Ecto neural progenitor cell (in vitro differentiated cells): ENCODE measurements at places on chromosomes 16 and 17.

GRCh38 chr17:28698253-28698941 lies 13.3 kb downstream of the PROCA1 start:
- DNase-seq, result no peak

DNA sequence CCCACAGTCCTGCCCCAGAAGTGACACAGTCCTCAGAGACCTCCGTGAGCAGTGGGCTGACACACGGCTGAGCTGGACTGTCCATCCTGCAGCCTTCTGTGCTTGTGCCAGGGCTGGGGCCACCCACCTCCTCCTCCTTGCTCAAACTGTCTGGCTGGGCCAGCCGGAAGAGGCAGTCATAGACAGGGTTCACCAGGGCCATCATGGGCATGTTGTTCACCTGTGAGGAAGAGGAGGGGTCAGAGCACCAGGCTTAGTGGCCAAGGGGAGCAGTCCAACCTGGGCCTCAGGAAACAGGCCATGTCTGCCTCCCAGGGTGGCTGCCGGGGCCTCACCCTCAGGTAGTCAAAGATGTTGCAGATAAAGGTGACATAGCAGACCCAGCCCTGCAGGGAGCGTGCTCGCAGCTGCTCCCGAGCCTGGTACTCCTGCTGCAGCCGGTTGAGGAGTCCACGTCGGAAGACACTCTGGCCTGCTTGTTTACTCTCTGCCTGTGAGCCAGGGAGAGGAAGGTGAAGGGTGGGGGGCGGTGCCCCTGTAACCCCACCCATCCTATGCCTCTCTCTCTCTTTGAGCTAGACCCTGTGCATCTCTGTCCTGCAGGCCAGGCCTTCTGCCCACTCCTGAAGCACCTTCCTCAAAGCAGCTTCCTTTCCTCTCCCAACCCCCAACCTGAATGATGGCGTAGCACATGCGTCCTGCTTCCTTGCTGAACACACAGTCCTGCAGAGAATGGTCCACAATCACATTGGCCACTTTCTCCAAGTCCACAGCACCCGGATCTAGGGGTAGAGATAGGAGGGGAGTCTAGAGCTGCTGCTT lies 3.4 kb downstream of the MIF4GD start:
- peak; percentile 70 for DNase-seq

GRCh38 chr17:1043601-1044251 lies 46.8 kb downstream of the TIMM22 start:
- peak; percentile 81 for DNase-seq

- DNase-seq, result no peak
These were observed 67.9 kb downstream of the PCTP start for GRCh38 chr17:55818451-55819375.

DNA sequence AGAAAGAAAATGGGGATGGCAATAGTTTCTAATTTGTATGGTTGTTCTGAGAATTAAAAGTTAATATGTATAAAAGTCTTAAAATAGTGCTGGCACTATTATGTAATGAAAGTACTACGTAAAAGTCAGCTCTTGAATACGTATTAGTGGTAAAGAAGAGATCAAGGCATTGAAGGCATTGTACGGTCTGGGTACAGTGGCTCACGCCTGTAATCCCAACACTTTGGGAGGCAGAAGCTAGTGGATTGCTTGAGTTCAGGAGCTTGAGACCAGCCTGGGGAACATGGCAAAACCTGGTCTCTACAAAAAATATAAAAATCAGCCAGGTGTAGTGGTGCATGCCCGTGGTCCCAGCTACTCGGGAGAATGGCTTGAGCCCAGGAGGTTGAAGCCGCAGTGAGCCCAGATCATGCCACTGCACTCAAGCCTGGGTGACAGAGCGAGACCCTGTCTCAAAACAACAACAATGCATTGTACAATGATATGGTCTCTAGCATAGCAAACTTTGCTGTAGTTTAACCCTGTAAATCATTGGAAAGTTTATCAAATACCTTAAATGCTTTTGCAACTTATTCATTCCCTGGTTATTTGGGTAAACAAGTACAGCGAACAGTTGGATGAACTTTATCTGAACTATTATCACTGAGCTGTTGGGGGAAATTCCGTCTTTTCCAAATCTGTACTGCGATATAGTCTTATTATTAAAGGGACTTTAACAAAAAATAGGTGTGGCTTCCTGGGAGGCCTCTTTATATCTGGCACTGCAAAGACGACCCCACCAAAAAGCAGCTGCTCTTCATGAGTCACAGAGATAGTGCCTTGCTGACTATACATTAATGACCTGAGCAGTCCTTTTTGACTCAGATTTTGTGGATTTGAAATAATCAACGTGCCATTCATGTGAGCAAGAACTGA lies 73.6 kb downstream of the GPRC5B start:
- DNase-seq, result no peak

- DNase-seq, result peak; percentile 82
These were observed 5.3 kb upstream of the HS3ST6 start for GRCh38 chr16:1923299-1924034.

GRCh38 chr17:32451879-32452278 lies 7.6 kb downstream of the PSMD11 start:
- DNase-seq, result no peak

- DNase-seq, result no peak
These were observed 46.1 kb downstream of the ABCA8 start for GRCh38 chr17:68909066-68909465.

DNA sequence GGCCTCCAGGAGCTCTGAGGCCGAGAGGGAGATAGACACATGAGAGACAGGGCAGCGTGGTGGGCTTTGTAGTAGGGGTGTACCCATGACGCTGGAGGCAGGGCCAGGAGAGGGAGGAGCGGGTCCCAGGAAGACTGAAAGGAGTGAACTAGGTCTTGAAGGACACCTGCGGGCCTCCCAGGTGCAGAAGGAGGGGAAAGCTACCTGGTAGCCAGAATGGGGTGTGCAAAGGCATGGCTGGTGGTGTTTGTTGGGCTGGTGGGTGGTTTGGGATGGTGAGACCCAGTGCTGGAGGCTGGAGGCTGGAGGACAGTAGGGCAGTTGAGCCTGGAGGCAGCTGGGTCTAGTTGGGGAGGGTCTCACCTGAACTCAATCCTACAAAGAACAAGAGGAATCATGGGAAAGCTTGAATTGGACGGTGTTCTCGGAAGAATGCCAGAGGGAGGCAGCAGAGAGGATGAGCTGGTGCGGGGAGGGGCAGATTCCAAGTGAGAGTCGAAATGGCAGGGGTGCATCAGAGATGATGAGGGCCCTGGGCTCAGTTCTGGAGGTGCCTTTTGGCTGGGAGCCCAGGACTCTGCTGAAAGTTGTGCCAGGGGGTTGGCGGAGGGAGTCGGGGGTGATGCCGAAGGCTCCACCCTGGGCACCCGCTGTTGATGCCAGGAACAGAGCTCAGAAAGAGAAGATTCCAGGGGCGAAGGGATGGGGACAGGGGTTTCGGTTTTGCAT lies 21.2 kb downstream of the C1QTNF1 start:
- DNase-seq, result no peak

DNA sequence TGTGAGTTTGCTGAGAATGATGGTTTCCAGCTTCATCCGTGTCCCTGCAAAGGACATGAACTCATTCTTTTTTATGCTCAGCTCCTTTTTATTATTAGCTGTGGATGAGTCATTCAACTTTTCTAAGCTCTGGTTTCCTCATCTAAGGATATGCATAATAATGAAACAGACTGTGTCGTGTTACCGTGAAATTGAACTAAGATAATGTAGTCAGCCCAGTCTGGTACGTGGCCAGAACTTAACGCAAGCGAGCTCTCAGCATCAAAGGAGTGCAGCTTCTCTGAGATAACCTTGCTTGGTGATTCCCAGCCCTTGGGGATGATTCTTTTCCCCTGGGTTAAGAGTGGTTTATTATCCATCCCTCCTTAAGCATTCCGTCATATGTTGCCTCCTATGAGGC lies 454.3 kb upstream of the EEF2KMT start:
- DNase-seq, result no peak

GRCh38 chr17:70314096-70314495 lies 144.8 kb downstream of the KCNJ2 start:
- no peak for DNase-seq

DNA sequence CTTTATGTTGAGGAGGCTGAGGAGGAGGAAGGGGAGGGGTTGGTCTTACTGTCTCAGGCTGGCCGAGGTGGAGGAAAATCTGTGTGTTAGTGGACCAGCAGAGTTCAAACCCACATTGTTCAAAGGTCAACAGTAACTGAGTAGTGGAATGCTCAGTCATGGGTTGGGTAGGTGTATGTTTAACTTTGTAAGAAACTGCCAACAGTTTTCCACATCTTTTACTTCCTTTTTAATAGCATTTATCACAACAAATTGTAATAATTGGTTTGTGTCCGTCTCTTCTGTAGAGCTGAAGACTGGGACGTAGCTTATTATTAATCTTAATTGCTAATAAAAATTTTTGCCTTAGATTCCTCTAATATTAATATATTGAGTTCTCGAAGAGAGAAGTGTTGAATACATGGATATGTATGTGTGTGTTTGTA lies 5.3 kb downstream of the ATP6V0A1 start:
- no peak for DNase-seq

GRCh38 chr16:57519796-57520360 lies 16.5 kb downstream of the CCDC102A start:
- DNase-seq, result peak; percentile 88

DNA sequence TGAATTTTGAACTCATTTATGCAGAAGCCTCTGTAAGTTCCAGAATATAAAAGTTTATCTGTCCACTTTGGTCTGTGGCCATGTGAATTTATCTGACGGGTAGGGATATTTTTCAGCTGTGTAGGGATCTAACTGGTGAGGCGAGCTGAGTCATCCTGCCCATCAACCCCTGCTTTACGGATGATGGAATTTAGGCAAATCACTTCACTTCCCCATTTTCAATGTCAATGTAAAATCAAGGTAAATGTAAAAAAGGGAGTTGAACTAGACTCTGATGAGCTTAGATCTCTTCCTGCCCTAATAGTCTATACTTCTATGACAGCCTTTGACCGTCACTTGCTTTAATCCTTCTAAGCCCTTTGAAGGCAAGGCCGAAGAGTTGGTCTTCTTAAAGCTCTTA lies 2.6 kb downstream of the SLC16A6 start:
- no peak for DNase-seq

DNA sequence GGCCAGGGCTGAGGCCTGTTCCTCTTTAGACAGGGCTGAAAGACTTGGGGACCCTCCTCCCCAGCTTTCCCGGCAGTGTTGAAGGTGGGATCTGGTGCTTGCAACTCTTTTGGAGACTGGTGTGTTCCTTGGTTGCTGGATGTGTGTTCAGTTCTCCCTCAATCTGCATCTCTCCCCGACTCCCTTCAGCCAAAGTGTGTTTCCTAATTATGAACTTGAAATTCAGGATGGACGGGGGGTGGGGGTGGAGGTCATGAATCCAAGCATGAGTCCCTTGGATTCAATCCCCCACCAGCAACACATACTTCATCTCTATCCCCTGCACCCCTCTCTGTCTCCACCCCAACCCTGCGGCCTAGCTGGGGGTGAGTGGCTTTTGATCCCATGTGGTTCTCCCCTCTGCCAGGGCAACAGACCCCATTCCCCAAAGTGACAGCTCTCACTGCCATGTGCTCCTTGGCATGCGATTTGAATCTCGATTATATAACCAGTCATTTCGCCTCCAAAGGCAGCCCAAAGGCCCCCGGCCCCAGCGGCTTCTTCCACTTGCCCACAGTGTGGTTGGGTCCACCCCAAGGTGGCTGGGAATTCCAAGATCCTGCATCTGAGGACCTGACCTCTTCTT lies 1.3 kb downstream of the ARHGAP23 start:
- DNase-seq, result no peak

- DNase-seq, result no peak
These were observed 18.7 kb downstream of the PTRH2 start for GRCh38 chr17:59688496-59688895.

DNA sequence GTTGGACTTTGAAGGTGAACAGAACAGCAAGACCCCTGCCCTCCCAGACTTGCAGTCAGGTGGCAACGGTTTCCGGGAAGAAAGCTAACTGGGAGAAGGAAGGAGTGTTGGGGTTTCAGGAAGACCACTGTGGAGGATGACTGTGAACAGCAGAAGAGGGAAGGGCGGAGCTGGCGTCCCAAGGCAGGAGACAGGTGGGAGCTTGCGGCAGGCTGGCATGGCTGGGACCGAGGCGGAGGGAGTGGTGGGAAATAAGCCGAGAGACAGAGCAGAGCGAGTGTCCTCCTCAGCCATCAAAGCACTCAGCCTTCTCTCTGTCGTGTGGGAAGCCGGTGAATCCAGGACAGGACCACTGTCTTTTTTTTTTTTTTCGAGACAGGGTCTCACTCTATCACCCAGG lies 108.5 kb upstream of the CACNG5 start:
- DNase-seq, result no peak

DNA sequence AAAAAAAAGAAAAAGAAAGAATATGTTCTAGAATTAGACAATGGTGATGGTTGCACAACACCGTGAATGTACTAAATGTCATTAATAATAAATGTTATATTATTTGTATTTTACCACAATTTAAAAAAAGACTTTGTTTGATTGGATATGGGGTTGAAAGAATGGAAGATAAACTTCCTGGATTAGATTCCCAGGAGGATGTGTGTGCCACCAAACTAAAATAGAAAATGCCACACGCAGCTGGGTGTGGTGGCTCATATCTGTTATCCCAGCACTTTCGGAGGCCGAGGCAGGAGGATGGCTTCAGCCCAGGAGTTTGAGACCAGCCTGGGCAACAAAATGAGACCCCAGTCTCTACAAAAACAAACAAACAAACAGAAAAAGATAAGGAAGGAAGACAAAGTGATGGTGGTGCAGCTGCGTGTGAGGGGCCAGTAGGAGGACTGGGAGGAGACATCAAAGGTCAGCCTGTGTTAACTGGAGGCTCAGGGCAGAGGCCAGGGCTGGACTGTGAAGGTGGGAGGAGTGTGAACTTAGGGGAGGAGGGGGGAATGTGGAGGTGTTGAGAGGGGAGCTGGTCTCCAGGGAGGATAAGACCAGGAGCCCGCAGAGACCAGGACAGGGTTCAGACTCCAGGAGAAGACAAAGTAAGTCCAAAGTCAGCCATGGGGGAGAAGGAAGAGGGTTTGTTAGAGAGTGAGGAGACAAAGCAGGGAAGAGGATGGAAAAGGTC lies 4.1 kb downstream of the PECAM1 start:
- DNase-seq, result no peak

- DNase-seq, result no peak
These were observed 414.4 kb upstream of the HSBP1 start for GRCh38 chr16:83393196-83393981.

DNA sequence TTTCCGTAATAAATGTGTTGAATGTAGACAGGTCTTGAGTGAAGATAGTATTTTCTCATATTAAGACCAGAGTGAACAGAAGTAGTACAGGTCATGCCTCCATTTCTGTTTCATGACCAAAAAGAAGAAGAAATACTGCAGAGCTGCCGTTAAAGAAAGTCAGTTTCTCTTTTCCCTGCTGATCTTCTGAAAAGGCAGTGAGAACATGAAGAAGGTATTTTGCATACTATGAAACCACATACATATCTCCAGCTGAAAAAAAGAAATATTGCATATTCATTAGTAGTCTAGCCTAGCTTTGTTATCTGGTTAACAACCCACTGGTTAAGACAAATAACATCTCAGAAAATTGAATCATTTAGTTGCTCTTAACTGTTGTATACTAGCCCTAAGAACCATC lies 138.4 kb downstream of the PHKB start:
- no peak for DNase-seq

GRCh38 chr16:3513892-3514583 lies 13.2 kb downstream of the CLUAP1 start:
- DNase-seq, result no peak

GRCh38 chr17:82257473-82257872 lies 16.0 kb downstream of the CSNK1D start:
- DNase-seq, result no peak

- DNase-seq, result no peak
These were observed 23.5 kb upstream of the FOXK2 start for GRCh38 chr17:82495844-82496528.
